ENCODE measurements at places on chromosomes 6 and 20. TPM values are rescaled to one million over a fixed set of nuclear protein-coding genes. Genes with fewer than 3 reads are reported as not detected.

PDYN gene
- not detected for polyA plus RNA-seq

GRCh38 chr20:54219751-54220426 lies 12.0 kb downstream of the PFDN4 start:
- no peak for DNase-seq

DNA sequence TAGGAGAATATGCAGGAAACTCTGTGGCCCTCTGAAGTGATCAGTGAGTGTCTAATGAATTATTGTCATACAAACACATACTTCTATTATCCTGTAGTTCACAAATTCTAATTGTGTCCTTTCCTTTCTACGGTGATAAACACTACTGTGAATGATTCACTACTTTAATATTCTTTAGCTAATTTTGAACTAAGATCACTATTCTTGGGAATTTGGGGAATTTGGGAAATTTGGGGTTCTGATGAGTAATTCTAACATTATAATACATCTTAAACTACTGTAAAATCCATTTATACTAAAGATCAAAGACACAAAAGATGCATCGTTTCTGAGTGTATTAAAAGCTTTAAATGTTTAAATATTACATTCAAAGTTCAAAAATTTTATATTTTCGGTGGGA lies 1287.2 kb upstream of the CITED2 start:
- no peak for DNase-seq

GRCh38 chr6:45699663-45700062 lies 316.0 kb downstream of the CLIC5 start:
- no peak for DNase-seq

- DNase-seq, result no peak
Observed at GRCh38 chr6:102679865-102680264, 1286.4 kb downstream of the GRIK2 start.

MCHR2 gene
- not detected for polyA plus RNA-seq

GRCh38 chr20:10745790-10746189 lies 72.0 kb upstream of the JAG1 start:
- DNase-seq, result no peak

BEND6 gene
- 0.70 TPM for polyA plus RNA-seq
